B cell (primary cell): ENCODE measurements at places on chromosomes 5 and 9.

DNA sequence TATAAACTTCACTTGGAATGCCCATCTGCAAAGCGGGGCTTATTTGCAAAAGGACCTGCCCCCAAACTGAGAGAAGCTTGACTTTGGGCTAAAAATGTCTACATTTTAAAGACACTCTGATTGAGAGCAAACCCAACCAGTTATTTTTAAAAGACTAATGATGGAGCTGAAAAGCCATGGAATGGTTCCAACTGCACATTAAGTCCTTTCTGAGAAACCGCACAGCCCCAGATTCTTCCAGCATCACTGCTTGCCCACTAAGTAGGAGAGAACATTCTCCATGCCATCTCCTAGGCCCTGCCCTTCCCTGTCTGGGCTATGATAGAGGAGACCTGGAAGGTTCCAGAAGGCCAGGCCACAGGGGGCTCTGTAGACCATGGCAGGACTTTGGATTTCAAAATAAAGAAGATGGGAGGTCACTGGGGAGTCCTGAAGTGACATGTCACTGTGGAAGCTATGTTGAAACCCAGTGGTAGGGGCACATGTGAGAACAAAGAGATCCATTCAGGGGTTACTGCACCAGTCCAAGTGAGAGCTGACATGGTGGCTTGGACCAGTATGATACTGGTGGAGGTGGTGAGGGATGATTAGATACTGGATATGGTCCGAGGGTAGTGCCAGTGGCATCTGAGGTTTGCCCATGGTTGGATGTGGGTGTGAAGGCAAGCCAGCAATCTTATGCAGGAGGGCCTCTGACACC lies 179.2 kb downstream of the DAB2IP start:
- no peak for DNase-seq

DNA sequence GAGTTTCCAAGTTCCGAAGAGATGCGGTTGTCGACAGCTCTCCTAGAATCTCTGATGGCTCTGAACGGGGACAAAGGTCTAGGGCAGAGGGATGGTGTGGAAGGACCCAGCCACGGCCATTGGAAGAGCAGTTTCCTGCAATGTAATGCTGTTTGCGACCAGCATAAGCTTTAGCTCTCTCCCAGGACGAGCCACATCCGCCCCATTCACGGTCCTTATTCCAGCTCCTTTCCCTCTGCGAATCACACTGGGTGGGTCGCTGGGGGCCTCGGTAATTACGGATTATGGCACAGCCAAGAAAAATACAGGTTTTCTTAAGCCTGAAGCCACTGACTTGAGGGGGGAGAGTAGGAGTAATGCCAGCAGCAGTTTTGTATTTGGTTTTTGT lies 22.7 kb downstream of the ANXA2R start:
- no peak for DNase-seq

DNA sequence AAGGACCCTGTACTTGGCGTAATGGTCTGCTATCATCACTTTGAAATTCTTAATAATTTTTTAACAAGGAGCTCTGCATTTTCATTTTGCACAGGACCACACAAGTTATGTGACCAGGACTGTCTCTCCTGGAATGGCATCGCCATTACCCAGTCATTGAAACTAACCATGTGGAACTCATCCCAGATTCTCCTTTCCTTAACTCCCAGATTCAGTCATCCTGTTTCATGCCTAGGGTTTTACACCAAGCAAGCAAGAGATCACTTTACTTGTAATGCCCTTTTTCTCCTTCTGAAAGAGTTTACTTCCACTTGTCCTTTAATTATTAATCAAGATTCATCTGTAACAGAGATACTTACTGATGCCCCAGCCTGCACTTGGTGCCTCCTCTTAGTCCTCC lies 12.0 kb downstream of the FRMD3 start:
- no peak for DNase-seq

GRCh38 chr5:100270023-100270771 lies 265.0 kb upstream of the FAM174A start:
- no peak for DNase-seq

GRCh38 chr9:127980060-127980705 lies 606 bp downstream of the EEIG1 start:
- peak; percentile 87 for DNase-seq

DNA sequence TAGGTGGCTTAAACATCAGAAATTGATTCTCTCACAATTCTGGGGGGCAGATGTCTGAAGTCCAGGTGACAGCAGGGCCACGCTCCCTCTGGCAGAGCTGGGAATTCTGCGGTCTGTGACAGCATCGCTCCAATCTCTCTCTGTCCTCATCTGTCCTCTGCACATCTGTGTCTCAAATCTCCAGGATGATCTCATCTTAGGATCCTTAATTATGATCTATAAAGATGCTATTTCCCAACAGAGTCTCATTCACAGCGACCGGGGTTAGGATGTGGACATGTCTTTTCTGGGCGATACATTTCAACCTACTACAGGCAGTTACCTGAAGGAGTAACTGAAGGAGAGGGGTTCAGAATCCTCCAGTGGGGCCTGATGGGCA lies 31.4 kb downstream of the ANKRD33B start:
- no peak for DNase-seq

DNA sequence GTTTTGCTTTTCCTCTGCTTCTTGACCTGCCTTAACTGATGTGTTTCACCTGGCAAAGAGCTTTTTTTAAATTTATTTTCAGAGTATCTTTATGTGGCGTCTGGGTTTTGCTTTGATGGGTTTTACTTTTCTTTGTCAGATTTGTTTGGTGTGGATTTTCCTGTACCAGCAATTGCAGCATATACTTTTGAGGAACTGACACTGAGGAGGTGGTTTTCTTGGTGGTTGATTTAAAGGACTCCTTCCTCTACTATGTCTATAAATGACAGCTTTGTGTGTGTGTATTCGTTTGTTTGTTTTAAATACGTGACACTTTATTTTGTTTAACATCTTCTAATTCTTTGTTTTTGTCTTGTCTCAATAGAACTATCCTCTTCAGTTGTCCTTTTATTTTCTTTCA lies 1071.9 kb upstream of the ARRDC3 start:
- DNase-seq: no peak

GRCh38 chr5:173881811-173882575 lies 6.2 kb upstream of the CPEB4 start:
- no peak for DNase-seq

DNA sequence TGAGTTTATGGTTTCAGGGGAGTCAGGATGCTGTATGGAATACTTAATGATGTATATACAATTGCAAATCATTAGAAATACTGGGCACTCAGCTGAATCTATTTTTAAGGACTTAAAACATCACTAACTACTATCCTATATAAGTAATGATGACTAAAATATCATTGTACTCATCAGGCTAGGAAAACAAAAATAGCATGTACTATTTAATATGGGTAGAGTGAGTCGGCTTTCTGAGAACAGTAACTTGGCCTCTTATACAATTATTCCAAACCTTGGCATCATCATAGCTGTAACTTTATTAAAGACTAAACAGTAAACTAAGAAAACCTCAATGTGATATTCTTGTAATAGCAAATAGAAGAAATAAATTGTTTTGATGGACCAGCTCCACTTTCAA lies 94.5 kb downstream of the PJA2 start:
- DNase-seq: no peak

DNA sequence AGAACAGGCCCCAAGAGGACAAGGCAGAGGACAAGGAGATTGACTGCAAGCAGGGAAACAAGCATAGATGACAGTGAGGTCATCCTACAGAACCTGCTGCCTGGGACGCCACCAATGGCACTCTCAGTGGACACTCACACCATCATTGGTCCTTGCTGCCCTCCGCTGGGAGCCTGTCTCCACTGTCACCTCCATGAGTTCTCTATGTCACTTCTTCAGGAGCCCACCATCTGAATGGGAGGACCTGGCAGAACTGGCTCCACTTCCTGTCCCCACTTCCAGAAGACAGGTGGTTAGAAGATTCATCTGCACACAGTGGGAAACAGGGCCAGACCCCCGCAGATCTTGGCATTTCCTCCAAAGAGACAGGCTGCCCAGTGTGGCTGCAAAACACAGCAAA lies 188.9 kb downstream of the HSD17B3 start:
- DNase-seq: no peak

GRCh38 chr5:115262011-115262320 lies 711 bp downstream of the PGGT1B start:
- no peak for DNase-seq

DNA sequence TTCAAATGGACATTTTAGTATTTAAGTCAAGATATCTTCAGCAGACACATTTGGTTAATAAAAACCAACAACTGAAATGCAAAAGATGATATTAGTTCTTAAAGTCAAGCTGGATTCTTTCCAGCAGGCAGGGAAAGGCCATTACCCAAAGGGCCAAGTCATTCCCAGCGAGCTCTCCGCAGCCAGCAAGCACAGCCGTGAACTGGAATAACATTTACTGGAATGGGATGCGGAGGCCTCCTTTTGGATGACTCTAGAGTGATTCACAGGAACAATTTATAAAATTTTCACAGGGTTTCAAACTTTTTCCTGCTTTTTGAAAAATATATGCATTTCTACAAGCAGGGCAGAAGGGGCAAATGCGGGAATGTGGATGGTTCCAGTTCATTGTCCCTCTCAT lies 76.6 kb upstream of the DAB2 start:
- no peak for DNase-seq

- peak; percentile 15 for DNase-seq
Observed at GRCh38 chr9:71767163-71767775, 1.0 kb downstream of the CEMIP2 start.

DNA sequence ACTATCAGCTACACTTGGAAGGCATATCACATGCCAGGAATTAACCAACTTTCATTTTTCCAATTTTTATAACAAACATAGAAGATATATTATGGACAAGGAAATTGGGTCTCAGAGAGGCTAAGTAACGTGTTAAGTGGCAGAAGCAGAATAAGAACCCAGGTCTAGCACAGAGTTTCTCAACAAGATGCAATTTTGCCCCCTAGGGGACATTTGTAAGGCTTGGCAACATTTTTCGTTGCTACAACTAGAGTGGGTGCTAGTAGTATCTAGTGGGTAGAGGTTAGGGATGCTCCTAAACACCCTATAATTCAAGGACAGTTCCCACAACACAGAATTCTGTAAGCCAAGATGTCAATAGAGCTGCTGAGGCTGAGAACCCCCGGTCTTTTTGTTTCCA lies 180.6 kb downstream of the SNCAIP start:
- DNase-seq: no peak

GRCh38 chr5:14676320-14676719 lies 11.8 kb downstream of the OTULIN start:
- DNase-seq: no peak

DNA sequence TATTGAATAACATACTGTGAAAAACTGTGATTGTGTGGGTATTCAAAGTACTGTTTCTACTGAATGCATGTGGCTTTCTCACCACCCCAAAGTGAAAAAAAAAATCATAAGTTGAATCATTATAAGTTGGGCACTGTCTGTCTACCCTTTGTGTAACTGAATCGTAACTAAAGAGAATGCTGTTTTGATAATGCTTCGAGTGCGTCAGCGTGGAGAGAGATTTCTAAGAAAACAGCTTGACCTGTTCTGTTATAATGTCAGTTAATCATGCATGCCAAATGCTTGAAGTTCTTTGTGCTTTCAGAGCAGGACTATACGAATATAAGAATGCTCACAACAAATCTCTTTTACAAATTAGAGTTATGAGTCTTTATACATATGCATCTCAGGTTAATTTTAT lies 148.8 kb upstream of the SGCD start:
- no peak for DNase-seq

DNA sequence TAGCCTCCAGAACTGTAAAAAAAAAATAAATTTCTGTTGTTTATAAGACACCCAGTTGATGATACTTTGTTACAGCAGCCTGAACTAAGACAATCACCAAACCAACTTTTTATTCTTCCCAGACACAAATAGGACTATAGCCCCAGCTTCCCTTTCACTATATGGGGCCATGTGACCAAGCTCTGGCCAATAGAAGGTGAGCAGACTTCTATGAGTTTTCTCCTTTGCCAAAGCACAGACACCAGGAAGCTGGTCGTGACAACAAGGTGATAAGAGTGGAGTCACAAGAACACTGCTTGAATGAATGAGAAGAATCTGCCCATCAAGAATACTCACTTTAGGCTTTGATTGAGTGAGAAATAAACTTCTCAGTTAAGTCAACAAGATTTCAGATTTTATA lies 217.7 kb downstream of the DEPDC1B start:
- DNase-seq: no peak

DNA sequence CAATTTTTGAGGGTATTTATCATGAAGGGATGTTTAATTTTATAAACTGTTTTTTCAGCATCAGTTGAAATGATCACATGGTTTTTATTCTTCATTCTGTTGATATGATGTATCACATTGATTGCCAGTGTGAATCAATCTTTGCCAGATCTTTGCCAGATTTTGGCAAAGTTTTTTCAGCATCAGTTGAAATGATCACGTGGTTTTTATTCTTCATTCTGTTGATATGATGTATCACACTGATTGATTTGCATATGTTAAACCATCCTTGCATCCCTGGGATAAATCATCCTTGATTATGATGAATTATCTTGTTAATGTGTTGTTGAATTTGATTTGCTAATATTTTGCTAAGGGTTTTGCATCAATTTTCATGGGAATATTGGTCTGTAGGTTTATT lies 140.9 kb upstream of the TAS2R1 start:
- DNase-seq: no peak

- no peak for DNase-seq
Observed at GRCh38 chr5:136016945-136017530, 11.8 kb upstream of the TGFBI start.

DNA sequence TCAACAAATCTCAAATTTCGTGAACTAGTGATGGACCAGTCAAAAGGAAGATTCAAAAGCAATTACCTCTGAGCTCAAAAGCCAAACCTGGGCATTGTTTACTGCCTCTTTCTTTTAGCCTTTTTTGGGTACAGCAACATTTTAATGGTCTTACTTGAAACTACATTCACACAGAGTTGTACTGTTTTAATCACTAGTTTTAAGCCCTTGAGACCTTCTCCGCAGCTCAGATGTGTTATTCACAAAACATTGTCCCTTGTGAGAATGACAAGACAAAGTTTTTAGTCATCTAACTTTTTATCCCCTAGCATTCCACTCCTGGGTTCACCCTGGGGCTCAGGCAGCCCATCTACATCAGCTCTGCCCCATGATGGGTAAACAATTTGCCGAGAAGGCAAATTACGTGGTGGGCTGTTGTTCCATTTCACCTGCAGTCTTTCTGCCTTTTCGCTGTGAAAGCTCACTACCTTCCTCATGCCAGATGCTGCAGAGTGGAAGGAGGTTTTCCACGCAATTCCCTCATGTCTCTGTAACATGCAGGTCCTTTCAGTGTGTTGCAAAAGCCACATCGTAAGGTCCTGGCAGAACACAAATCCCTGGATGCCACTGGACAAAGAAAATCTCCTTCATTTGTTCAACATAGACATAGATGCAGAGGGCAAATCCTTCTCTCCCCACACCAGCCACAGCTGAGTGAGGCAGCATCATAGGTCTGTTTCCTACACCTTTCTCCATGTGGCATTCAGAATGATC lies 175.7 kb downstream of the EBF1 start:
- DNase-seq: no peak

GRCh38 chr9:89353989-89354388 lies 35.7 kb downstream of the SECISBP2 start:
- no peak for DNase-seq
